ENCODE measurements at places on chromosomes 13 and 19. TPM values are rescaled to one million over a fixed set of nuclear protein-coding genes. Genes with fewer than 3 reads are reported as not detected.

LIG1 gene
- total RNA-seq = 64.4 TPM

GJB2 gene
- total RNA-seq = 0.68 TPM

SLITRK6 gene
- 0.10 TPM for total RNA-seq

BEST2 gene
- 1.8 TPM for total RNA-seq

PSG6 gene
- not detected for total RNA-seq

CYP2F1 gene
- total RNA-seq = not detected

CD177 gene
- total RNA-seq = 0.07 TPM

TMEM221 gene
- total RNA-seq = 0.85 TPM
